ENCODE measurements at places on chromosomes 7 and 10. TPM values are rescaled to one million over a fixed set of nuclear protein-coding genes. Genes with fewer than 3 reads are reported as not detected.
A peak's percentile ranks its signal among the peaks of the same experiment; 100 is the strongest.

DNA sequence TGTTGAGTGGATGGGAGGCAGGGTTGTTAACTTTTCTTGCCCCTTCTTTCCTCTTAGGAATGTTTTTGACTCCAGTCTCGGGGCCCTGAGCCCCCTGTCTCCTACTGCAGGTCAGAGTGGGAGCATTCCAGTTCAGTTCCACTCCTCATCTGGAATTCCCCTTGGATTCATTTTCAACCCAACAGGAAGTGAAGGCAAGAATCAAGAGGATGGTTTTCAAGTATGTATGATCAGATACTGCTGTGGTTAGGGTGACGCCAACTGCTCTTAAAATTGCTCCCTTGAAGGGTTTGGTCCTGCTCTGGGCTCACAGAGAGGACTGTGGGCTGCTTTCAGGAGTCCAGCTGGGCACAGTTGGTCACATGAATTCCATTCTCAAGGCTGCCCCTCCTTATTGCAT, 22.0 kb downstream of the VWA2 start:
- no peak for DNase-seq

DNA sequence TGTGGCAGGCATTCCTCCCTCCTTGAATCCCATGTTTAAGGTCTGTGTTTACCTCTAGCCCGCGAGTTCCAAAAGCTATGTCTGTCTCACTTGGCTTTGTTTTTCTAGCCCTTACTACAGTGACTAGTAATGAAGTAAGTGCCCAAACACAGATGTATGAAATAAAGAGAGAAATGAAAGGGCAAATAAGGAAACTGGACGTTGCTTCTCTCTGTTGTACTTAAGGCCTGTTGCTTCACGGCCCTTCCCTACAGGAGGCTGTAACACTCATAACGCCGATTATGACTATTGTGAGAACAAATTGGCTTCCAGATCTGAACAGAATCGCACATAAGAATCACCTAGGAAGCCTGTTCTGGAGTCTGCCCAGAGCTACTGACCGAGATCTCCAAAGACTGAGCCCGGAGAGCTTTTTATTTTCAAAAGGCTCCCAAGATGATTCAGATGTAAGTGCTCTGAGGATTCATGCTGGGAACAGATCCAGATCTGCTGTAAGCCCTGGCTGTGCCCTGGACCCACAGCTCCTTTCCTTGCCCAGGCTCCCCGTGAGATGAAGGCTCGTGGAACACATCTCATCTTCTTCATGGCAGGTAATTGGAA, 432.6 kb downstream of the SDK1 start:
- no peak for DNase-seq

GRCh38 chr10:124185084-124185483, 91.7 kb upstream of the CHST15 start:
- DNase-seq = no peak

- DNase-seq = no peak
These were observed 9.9 kb downstream of the CNNM1 start for GRCh38 chr10:99339077-99339476.

DNA sequence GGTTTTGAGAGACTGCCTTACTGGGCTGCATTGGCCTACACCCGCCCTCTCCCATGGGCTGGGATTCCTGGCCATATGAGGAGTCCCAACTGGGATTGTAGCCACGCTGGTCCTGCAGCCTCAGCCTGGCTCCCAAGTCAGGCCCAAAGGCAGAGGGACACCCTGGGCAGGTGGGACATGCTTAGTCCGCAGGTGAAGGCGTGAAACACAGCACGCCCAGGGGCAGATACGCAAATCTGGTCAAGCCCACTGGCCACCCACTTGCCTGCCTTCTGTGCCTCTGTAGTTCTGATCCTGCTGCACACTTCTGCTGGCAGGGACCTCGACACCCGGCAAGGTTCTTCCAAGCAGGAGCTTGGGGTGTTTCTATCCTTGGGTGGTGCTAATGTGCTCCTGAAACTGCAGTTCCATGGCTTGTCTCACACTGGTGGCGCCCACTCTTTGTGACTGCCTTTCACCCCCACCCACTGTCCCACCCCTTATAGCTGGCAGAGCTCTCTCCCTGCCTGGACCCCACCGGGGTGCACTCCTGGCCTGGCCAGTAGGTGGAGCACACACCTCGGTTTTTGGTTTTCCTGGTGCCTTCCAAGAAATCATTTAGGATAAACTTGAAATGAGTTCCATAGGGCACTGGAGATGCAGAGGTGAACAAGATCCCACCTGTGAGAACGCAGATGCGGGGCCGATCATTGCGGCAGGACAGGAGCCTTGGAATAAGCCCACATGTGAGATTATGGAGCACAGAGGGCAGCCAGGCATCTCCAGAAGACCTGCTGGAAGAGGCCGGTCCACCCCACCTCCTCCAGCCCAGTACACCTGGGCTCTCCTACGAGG, 47.9 kb downstream of the MKI67 start:
- DNase-seq = peak; percentile 58

- DNase-seq = no peak
These were observed 173.9 kb downstream of the TNS3 start for GRCh38 chr7:47407821-47408674.

DNA sequence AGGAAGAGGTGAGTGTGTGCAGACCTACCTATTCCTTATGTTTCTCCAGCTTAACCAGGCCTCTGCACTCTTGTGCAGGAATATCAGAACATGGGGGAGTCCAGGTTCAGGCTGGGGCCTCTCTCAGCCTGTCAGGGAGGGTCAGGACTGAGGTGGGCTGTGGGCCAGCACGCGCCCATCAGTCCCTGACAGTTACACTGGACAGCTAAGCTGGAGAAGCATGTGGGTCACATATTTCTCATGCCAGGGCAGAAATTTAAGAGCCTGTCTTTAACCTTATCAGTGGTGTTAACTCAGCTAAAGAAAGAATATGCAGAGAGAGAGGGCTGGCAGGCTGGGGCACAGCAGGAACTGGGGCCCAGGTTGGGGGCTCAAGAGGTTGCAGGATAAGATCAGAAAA, 8.7 kb upstream of the POLD2 start:
- no peak for DNase-seq

DNA sequence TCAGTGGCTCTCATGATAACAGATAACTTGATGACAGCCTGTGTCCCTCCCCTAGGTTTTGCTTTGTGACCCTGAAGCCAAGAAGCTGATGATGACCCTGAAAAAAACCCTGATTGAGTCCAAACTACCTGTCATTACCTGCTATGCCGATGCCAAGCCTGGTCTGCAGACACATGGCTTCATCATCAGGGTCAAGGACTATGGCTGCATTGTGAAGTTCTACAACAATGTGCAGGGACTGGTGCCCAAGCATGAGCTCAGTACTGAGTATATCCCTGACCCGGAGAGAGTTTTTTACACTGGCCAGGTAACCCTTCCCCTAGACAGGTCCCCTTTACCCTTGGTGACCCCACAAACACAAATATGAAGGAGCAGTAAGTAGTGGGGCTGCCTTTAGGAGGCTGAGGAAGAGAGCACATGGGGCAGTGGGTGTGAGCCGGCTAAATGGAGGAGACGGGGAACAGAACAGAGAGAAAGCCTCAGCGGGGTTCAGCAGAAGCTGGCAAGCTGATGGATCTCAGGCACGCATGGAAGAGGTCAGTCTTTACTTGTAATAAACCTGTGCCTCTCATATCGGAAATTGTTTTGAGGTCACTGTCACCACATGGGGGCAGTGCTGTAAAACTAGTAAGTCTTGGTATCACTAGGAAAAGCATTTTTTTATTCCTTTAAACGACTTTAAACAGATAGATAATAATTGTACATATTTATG, 20.2 kb downstream of the PDCD11 start:
- DNase-seq = peak; percentile 45

DNA sequence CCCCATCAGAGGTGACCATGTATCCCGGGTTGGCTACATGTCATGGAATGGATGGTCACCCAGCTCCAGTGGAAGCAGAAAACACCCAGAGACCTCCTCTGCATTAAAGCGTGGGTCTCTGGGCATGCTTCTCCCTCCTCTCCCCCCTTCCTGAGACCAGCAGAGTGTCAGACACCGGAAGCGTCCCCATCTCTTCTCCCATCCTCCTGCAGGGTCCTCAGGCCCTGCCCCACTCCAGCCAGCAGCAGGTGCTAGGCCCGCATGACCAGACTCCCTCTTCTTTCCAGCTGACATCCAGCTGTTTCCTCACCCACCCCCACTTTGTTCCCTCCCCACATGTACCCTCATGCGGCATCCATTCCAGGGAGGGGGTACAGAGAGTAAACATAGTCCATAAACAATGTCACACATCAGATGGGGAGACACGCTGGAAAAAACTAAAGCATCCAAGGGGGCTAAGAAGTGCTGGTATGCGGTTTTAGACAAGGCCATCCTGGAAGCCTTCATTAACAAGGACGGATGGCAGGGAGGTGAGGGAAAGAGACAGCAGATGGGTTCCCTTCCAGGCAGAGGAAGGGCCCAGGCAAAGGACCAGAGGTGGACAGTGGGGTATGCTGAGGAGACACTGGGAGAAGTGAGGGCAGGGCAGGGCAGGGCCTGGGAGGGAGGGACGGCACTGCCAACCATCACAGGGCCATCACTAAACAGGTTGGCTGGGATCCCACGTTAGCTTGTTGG, 12.5 kb upstream of the SLC18A3 start:
- DNase-seq = no peak

- DNase-seq = no peak
These were observed 53.8 kb upstream of the PDGFA start for GRCh38 chr7:573269-573932.

DNA sequence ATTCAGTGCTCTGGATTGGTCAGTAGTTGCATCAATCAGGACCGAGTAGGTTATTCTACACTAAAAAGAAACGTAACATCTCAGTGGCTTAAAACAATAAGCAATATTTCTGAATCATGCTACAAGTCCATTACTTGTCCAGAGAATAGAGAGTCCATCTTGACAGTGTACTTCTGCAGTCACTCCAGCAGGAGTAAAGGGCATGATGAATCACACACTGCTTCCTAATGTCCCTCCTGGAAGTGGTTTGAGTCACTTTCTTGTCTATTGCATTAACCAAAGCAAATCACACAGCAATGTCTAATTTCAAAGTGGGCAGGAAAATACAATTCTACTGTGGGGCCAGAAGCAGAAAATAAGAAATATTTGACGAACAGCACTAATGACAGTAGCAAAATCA, 124.8 kb downstream of the TSPAN12 start:
- no peak for DNase-seq

- DNase-seq = no peak
These were observed 41.2 kb upstream of the UBE3C start for GRCh38 chr7:157097569-157097968.

GRCh38 chr7:111045449-111045848, 45.5 kb upstream of the LRRN3 start:
- no peak for DNase-seq

- no peak for DNase-seq
These were observed 939.6 kb downstream of the NRG3 start for GRCh38 chr10:82814635-82815034.

DNA sequence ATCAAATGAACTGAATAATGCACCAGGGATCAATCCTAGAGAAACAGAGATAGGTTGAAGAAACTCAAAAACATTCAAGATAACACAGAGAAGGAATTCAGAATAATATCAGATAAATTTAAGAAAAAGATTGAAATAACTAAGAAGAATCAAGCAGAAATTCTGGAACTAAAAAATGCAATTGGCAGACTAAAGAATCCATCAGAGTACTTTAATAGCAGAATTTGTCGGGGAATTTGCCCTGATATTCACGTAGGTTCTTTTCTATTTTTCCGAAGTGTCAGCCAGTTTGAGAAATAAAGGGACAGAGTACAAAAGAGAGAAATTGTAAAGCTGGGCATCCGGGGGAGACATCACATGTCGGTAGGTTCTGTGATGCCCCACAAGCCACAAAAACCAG, 9.4 kb upstream of the IMMP2L start:
- no peak for DNase-seq

DNA sequence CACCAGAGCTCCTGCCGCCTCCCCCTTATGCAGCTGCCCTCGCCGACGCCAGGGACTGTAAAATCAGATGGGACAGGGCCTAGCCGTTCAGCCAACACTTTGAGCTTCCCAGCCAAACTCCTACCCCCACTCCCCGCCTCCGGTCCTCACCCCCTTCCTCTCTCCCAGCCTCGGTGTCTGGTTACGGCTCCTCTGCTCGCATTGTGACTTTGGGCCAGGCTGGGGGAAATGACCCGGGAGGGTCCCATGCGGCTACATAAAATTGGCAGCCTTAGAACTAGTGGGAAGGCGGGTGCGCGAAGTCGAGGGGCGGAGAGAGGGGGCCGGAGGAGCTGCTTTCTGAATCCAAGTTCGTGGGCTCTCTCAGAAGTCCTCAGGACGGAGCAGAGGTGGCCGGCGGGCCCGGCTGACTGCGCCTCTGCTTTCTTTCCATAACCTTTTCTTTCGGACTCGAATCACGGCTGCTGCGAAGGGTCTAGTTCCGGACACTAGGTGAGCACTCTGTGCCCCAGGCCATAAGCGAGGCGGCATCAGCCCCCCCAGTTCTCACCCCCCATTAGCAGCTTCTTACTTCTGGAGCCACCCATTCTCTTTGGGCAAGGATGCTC, at the start of gene KAZALD1:
TSS of gene KAZALD1 (plus strand) at position 366 of the 608 bp plus-strand sequence. CDS start 604 bp downstream, outside the sequence.
- no peak for DNase-seq

DNA sequence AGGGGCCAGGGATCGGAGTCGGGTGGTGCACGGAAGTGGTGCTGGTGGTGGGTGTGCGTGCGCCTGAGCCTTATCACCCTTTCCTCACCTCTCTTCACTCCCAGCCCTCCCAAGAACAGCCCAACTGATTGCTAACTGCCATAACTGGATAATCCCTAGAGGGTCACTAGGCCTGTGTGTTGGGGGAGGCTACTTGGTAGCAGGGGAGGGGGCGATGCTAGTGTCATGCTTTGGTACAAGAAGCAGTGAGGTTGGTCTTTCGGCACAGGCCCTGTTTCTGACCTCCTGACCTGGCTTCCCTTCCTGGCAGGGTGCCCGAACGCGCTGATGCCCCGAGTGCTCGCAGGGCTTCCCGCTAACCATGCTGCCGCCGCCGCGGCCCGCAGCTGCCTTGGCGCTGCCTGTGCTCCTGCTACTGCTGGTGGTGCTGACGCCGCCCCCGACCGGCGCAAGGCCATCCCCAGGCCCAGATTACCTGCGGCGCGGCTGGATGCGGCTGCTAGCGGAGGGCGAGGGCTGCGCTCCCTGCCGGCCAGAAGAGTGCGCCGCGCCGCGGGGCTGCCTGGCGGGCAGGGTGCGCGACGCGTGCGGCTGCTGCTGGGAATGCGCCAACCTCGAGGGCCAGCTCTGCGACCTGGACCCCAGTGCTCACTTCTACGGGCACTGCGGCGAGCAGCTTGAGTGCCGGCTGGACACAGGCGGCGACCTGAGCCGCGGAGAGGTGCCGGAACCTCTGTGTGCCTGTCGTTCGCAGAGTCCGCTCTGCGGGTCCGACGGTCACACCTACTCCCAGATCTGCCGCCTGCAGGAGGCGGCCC, 652 bp downstream of the KAZALD1 start:
- DNase-seq = peak; percentile 75

DNA sequence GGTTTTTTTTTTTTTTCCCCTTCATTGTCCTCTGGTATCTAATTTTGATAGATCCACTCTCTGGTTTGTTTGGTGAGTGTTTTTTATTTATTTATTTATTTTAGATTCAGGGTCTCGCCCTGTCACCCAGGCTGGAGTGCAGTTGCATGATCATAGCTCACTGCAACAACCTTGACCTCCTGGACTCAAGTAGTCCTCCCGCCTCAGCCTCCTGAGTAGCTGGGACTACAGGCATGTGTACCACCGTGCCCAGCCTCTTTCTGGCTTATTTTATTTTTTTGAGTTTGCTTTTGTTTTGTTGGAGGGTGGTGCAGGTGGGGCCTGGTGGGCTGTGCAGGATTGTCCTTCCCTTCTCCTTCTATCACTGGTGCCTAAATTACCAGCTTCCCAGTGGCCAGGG, 187.2 kb upstream of the SH2B2 start:
- no peak for DNase-seq

- DNase-seq = no peak
These were observed 176.9 kb downstream of the DNAJB6 start for GRCh38 chr7:157513682-157514081.

The GRID2IP gene
- 0.47 TPM for polyA plus RNA-seq

The NUTM2E gene
- not detected for polyA plus RNA-seq

The IL2RA gene
- 0.11 TPM for polyA plus RNA-seq

The AGR2 gene
- polyA plus RNA-seq = 14.1 TPM

The ALDH18A1 gene
- polyA plus RNA-seq = 22.0 TPM

Measured in pancreas (tissue), 10 donors.